Mesothelial cell of epicardium (in vitro differentiated cells): ENCODE measurements at places on chromosomes 13 and 19.

DNA sequence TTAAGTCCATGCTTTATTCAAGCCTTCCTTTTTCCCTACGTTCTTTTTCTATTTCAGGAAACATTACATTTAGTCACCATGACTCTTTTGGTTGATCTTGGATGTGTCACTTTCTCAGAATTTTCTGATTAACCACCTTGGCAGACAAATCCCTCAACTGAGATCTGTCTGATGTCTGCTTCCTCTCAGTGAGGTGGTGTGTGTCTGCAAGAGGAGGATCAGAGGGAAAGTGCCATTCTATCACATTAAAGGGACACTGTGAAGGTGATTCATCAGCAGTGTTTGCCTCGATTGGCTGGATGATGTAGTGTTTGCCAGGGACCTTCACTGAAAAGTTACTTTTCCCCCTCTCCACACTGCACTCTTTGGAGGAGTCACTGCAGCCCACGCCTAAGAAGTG is 3.0 kb upstream of the CCNP start:
- H3K4me3 ChIP-seq: no peak overlapping the region
- peaks cover 20% of the 10 kb centered on the region for H3K27me3 ChIP-seq
- no peak overlapping the region for H3K27ac ChIP-seq
- peaks cover 4% of the 10 kb centered on the region for H3K36me3 ChIP-seq
- DNase-seq: no peak

- H3K4me3 ChIP-seq: no peak overlapping the region
- no peaks in the 10 kb centered on the region for H3K27me3 ChIP-seq
Observed at GRCh38 chr19:41570639-41571112, 5.3 kb upstream of the CEACAM21 start.

DNA sequence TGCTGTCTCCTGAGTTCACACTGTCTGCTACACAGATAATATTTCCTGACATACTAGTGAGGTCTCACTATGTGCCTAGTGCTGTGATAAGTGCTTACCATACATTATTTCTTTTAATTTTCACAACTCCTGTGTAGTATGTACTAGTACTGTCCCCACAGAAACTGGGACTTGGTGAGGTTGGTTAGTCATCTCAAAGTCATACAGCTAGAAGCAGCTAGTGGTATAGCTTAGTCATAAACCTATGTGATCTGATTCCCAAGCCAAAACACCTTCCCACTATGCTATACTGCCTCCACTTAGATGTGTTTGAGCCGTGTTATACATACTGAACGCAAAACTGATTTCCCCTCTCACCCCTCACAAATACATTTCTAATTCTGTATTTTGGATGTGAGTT is 10.5 kb downstream of the MTMR6 start:
- H3K27ac ChIP-seq: no peak overlapping the region
- no peak for DNase-seq
- no peaks in the 10 kb centered on the region for H3K27me3 ChIP-seq
- H3K36me3 ChIP-seq: peaks cover 11% of the 10 kb centered on the region
- no peak overlapping the region for H3K4me3 ChIP-seq

DNA sequence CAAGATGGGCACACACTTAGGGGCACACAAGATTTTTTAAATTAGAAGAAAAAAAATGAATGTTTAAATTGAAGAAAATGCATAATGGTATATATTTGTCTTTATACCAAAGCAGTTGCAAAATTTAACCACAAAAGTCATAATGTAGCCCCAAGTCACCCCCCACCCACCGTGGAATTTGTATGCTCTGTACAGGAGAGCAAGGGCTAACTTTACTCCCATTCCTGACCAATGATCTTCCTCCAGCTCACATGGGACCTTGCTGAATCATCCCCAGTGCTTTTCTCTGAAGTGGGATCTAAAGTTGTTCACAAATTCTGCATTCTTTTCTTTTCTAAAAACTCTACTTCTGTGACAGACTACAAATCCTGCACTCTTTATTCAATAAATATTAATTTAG is 597.0 kb downstream of the UQCRFS1 start:
- no peaks in the 10 kb centered on the region for H3K4me1 ChIP-seq
- no peaks in the 10 kb centered on the region for H3K36me3 ChIP-seq
- no peaks in the 10 kb centered on the region for H3K27me3 ChIP-seq
- no peak overlapping the region for H3K4me3 ChIP-seq
- DNase-seq: no peak

DNA sequence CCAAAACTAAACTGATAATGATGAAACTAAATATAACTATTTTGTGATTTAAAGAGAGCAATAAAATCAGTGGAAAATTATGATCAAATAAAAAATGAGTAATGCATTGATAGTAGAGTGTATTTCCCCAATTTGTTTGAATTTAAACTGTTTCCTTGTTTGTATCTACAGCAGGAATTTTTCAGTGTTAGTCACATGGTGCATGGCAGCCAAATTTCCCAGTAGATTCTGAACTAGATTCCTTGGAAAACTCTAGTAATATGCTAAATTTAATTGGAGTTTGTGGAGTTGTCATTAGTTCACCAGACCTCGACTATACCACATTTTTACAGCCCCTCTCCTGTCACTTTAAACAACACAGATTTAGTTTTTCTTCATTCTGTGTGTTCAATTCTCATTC is 156.2 kb downstream of the PCCA start:
- H3K27ac ChIP-seq: no peak overlapping the region
- no peaks in the 10 kb centered on the region for H3K27me3 ChIP-seq
- no peaks in the 10 kb centered on the region for H3K4me1 ChIP-seq

GRCh38 chr13:71962126-71962525 is 95.1 kb upstream of the DACH1 start:
- no peak for DNase-seq
- peaks cover 13% of the 10 kb centered on the region for H3K4me1 ChIP-seq
- H3K27ac ChIP-seq: no peak overlapping the region
- H3K27me3 ChIP-seq: no peaks in the 10 kb centered on the region

DNA sequence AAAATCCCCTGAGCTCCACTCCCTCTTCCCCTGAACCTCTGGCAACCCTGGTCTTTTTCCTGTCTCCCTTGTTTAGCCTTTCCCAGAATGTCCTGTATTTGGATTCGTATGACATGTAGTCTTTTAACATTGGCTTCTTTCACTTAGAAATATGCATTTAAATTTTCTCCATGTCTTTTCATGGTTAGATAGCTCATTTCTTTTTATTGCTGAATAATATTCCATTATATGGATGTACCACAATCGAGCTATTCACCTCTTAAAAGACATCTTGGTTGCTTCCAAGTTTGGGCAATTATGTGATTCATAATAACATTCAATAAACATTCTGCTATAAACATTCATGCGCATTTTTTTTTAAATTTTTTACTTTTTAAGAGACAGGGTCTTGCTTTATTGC is 99.6 kb upstream of the ZNF536 start:
- no peak overlapping the region for H3K27ac ChIP-seq
- H3K4me1 ChIP-seq: peaks cover 2% of the 10 kb centered on the region
- peaks cover 3% of the 10 kb centered on the region for H3K36me3 ChIP-seq
- no peak for DNase-seq
- H3K4me3 ChIP-seq: no peak overlapping the region

DNA sequence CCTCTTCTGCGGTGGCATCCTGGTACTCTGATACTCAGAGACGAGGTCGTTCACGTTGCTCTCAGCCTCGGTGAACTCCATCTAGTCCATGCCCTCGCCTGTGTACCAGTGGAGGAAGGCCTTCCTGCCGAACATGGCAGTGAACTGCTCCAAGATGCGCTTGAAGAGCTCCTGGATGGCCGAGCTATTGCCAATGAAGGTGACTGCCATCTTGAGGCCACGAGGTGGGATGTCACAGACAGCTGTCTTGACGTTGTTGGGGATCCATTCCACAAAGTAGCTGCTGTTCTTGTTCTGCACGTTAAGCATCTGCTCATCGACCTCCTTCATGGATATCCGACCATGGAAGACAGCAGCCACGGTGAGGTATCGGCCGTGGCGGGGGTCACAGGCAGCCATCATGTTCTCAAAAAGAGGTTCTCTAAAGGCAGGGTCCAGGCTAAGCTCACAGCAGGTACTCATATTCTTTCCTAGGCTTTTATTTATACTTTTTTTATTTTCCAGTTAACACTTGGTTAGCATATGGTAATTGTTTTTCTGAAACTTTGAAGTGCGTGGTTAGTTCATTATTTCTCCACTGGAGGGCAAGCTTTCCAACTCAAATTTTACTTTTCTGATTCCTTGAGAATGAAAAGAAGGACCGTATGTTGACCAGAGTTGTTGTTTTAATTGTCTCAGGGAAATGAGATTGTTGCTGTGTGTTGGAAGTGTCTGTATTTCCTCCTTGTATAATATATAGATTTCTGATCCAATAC is 72.4 kb upstream of the RGCC start:
- H3K27me3 ChIP-seq: peaks cover 4% of the 10 kb centered on the region
- H3K4me3 ChIP-seq: no peak overlapping the region
- no peaks in the 10 kb centered on the region for H3K36me3 ChIP-seq
- no peak for DNase-seq

- peaks cover 3% of the 10 kb centered on the region for H3K36me3 ChIP-seq
Observed at GRCh38 chr13:30615481-30615865, 2.2 kb upstream of the USPL1 start.
